Upper lobe of right lung (tissue), 1 donor: ENCODE measurements at places on chromosomes 2 and 18. TPM values are rescaled to one million over a fixed set of nuclear protein-coding genes. Genes with fewer than 3 reads are reported as not detected.

PROC gene
- total RNA-seq, result not detected

DNA sequence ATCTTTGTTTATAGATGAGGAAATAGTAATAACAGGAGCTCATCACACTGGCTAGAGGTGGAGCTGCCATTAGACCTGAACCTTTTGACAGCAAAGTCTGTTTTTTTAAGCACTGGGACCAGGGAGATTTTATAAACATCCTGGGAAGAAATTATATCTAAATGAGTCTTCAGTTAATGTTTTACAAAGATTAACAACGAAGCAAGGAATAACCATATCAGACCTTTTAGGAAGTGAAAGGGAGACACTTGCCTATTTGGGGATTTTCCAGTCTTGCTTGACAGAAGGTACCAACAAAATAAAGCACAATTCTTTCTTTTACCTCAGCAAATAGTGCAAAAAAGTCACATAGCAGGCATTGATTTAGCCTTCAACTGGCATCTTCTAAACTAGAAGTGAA, 777.0 kb downstream of the CPS1 start:
- H3K4me1 ChIP-seq, result no peaks in the 10 kb centered on the region
- no peak overlapping the region for H3K4me3 ChIP-seq
- DNase-seq, result no peak
- no peaks in the 10 kb centered on the region for H3K27me3 ChIP-seq
- H3K27ac ChIP-seq, result no peak overlapping the region

- no peak for DNase-seq
- no peaks in the 10 kb centered on the region for H3K36me3 ChIP-seq
- no peaks in the 10 kb centered on the region for H3K27me3 ChIP-seq
- no peaks in the 10 kb centered on the region for H3K4me1 ChIP-seq
Measured at GRCh38 chr18:11760498-11761167, 71.6 kb downstream of the GNAL start.

DNA sequence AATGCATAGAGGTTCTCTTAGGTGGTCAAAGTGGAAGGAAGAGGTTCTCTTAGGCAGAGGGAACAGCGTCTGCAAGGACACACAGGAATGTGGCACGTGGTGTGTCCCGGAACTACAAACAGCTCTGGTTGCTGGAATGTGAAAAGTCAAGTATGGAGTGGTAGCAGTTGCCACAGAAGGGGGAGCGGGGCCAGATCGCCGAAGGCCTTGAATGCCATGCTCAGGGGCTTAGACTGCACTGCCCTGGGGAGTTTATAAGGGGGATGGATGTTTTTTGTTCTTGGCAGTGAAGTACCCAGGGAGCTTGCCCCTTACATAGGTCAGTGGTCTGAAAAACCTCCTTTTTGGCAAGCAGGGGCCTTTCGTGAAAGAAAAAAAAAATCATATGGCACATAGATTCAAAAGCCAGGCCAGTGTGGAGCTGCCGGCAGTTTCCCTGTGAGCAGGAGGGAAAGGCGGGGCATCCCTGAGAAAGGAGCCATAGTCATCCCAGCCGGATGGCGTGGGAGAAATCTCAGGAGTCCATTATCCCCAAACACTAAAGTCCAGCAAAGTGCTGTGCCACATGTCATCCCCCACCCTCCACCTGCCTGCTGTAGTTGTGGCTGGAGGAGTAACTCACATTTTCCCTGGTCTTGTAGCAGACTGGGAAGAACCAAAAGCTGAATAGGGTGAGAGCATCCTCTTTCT, 45.4 kb downstream of the GORASP2 start:
- H3K27me3 ChIP-seq, result no peaks in the 10 kb centered on the region
- H3K27ac ChIP-seq, result no peak overlapping the region
- H3K36me3 ChIP-seq, result no peaks in the 10 kb centered on the region
- peaks cover 9% of the 10 kb centered on the region for H3K4me1 ChIP-seq
- no peak for DNase-seq
